ENCODE measurements at places on chromosomes 2 and 18.

- DNase-seq, result no peak
Measured at GRCh38 chr2:233007739-233008138, 5.3 kb downstream of the NGEF start.

DNA sequence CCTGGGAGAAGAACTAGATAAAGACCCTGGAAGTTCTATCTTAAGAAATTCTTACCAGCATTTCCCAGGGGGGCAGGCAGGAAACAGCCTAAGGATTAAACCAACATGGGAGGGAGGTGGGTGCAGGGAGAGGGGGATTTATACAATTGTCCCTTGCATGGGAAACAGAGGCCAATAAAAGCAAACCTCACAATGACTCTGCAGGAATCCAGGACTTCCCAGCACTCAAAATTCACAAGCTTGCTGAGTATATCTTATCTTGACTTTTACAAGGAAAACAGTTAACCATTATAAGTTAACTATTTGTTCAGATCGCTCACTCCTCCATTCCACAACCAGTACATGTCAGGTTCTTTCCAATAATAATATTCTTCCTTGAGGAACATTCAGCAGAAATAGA, 241.3 kb downstream of the MREG start:
- DNase-seq, result no peak

DNA sequence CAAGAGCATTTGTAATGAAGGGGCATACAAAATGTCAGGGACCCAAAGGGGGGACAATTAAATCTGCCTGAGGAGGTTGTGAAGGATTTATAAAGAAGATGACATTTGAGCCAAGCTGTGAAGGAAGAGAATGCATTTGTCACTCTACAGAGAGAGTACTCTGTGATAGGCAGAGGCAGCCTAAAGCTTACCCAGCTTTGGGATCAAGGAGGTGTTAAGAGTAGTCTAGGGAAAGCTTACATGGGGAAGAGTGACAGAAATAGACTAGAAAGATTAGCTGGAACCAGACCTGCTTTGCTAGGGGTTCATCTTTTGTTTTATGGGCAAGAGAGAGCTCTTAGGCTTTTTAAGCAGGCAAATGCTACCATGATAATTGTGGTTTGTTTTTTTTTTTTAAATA, 169.1 kb upstream of the CYP26B1 start:
- no peak for DNase-seq

GRCh38 chr2:107806901-107807300, 19.8 kb upstream of the RGPD4 start:
- no peak for DNase-seq

GRCh38 chr2:127449414-127449813, 31.2 kb downstream of the PROC start:
- DNase-seq, result no peak

GRCh38 chr2:11571170-11571569, 37.3 kb downstream of the GREB1 start:
- no peak for DNase-seq

- no peak for DNase-seq
Measured at GRCh38 chr2:219658196-219658846, 30.9 kb downstream of the SLC4A3 start.

- DNase-seq, result no peak
Measured at GRCh38 chr18:48361801-48362200, 47.4 kb downstream of the ZBTB7C start.

- no peak for DNase-seq
Measured at GRCh38 chr18:75003039-75003438, 205.9 kb downstream of the PTGR3 start.

DNA sequence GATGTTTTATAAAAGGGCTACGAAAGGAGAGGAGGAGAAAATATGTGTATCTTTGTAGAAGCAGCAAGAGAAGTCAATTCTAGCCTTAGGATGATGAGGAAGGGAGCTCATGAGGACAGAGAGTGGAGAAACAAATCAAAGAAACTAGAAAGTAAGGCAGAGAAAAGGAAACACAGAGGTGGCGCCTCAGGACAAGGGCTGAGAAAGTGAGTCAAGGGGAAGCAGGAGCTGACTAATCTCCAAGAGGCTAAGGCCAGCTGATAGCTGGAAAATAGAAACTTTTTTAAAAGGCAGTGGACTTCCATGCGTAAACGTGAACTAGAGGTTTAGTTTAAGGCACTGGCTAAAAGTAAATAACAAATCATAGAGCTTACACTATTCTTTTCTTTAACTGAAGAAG, 173.3 kb downstream of the ANKRD44 start:
- no peak for DNase-seq

DNA sequence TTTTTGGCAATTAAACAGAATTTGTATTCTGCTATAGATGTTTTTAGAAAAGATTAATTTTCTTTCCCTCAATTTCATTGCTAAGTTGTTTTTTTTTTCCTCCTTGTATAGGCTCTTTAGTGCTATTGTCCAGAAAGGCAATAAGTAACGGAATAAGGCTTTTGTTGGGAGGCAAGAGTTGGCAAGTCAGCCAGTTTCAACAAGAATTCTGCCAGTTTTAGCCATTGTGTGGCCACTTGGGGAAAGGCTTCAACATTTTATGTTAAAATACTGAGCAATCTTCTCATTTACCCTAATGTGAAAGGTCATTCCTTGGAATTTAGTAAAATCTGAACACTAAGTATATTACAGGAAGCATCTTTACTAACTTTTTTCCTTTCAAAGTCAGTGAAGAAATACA, 9.6 kb downstream of the CALCRL start:
- no peak for DNase-seq

- DNase-seq, result no peak
Measured at GRCh38 chr2:64348386-64349130, 105.4 kb upstream of the LGALSL start.

- DNase-seq, result no peak
Measured at GRCh38 chr2:83462881-83463280, 996.2 kb downstream of the SUCLG1 start.
